ENCODE measurements at places on chromosomes 12 and 14.

- DNase-seq, result no peak
Observed at GRCh38 chr12:94488463-94488862, 28.8 kb upstream of the CEP83 start.

DNA sequence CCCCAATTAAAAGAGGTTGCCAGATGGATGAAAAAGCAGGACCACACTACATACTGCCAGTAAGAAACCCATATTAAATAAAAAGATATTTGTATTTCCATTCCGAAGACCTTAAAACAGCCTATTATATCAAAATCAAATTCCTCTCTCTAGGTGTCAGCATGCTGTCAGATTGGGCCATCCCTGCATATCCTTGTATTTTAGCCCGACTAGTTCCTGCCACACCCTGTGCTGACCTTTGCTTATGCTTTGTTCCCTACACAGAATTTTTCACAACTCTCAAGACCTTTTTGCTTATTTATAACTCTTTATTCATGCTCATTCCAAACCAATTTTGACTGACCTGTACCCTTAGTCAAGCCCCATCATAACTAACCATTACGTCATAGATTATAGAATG lies 12.8 kb downstream of the GSKIP start:
- DNase-seq, result no peak

GRCh38 chr14:96909841-96910364 lies 112.7 kb downstream of the VRK1 start:
- no peak for DNase-seq

- DNase-seq, result no peak
Observed at GRCh38 chr12:75257510-75257909, 47.9 kb upstream of the KCNC2 start.

DNA sequence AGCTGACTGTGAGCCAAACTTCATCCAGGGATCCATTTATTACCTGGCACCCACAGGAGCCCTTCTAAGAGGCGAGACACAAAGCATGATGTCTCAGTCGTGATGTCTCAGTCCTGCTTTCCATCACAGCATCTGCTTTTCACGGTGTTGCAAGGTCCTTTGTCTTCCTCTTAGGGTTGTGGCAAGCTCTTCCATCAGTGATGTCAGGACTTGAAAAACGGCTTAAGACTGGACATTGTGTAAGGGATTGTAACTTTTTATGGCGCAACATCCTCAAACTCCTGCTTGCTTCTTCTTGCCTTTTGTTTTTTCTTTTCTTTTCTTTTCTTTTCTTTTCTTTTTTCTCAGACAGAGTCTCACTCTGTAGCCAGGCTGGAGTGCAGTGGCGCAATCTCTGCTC lies 586.5 kb upstream of the TMEM132C start:
- no peak for DNase-seq

GRCh38 chr14:23068789-23069412 lies 11.6 kb upstream of the CDH24 start:
- peak; percentile 85 for DNase-seq

DNA sequence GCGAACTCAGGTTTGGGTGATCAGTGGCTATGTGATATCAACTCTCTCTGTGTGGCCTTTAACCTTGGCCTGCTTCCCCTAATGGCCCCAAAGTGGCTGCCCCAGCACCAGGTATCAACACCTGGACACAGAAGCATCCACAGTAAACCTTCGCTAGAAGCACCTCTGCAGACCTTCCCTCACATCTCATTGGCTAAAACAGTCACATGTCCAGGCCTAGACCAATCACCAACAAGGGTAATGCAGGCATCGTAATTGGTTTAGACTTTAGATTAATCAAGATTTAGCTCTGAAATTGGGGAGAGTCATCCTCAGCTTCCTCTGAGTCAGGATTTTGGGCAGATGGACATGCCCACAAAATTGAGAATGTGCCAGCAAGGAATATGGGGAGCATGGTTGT lies 92.5 kb upstream of the MYL2 start:
- DNase-seq, result no peak

DNA sequence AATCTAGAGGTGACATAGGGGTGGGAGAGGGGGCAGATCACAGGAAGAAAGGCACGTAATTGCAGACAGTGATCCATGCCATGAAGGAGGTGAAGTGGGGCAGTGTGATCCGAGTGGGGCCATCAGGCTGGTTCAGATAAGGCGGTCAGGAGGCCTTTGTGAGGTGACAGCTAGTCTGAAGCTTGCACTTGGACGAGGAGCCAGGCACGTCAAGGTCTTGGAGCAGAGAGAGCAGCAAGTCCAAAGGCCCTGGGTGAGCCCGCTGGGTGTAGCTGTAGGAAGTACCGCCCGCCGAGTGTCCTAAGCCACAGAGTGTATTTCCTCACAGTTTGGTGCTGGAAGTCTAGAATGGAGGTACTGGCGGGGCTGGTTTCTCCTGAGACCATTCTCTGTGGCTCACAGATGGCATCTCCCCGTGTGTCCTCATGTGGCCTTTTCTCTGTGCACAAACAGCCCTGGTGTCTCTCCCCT lies 23.6 kb downstream of the RHOF start:
- no peak for DNase-seq

DNA sequence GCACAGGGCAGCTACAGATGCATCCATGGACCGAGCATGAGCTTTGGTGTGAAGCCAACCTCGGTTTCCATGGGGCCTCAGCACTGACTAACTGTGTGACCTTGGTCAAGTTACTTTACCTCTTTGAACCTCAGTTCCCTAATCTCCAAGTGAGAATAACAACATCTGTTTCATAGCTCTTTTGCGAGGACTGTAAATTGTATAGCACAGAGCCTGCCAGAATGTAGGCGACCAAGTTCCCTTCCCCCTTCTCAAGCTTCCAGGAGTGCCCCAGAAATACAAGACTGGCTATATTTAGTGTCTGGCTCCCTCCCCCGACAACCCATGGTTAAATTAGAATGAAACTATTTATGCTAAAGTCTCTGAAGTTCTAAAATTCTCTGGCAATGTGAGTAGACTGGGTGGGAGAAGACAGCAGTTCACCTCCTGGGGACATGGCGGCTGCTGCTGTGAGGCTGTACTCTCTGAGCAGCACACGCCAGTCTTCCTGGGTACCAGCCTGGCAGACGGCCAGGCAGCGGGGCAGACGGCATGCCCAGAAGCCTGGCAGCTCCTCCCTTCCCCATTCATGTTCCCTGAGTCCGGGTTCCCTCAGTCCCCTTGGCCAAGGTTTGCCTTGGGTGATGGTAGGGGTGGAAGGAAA lies 22.0 kb upstream of the TMED10 start:
- peak; percentile 45 for DNase-seq
